ENCODE measurements at places on chromosomes 7 and 10. TPM values are rescaled to one million over a fixed set of nuclear protein-coding genes. Genes with fewer than 3 reads are reported as not detected.

GRCh38 chr10:124550293-124551034 is 88.8 kb downstream of the LHPP start:
- H3K27me3 ChIP-seq, result no peaks in the 10 kb centered on the region
- H3K4me1 ChIP-seq, result peaks cover 3% of the 10 kb centered on the region
- no peak for DNase-seq
- no peak overlapping the region for H3K4me3 ChIP-seq
- no peak overlapping the region for H3K27ac ChIP-seq

DNA sequence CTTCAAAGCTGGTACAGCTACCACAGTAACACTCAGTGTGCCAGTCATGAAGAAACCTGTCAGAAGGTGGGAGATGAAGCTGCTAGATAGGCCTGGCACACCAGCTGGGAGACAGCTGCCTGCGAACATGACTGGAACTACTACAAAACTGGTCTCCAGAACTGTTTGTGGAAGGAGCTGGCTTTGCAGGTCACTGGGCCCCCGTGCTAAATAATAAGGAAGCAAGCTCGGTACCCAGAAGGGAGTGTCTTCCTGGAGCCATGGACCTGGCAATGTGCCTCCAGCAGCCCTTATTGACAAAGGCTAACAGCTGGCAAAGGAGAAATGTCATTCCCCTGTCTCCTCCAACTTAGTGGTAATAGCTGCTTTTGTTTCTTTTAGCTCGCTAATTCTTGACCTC is 1217.6 kb upstream of the LRRN3 start:
- H3K4me1 ChIP-seq, result no peaks in the 10 kb centered on the region
- H3K4me3 ChIP-seq, result no peak overlapping the region
- DNase-seq, result no peak
- no peaks in the 10 kb centered on the region for H3K36me3 ChIP-seq

GRCh38 chr7:127715272-127715671 is 63.3 kb downstream of the SND1 start:
- no peaks in the 10 kb centered on the region for H3K4me1 ChIP-seq
- H3K36me3 ChIP-seq, result peaks cover 10% of the 10 kb centered on the region
- no peaks in the 10 kb centered on the region for H3K27me3 ChIP-seq
- no peak for DNase-seq
- H3K4me3 ChIP-seq, result no peak overlapping the region

GRCh38 chr7:16078076-16078952 is 343.0 kb downstream of the CRPPA start:
- no peak overlapping the region for H3K4me3 ChIP-seq
- no peaks in the 10 kb centered on the region for H3K4me1 ChIP-seq
- no peak overlapping the region for H3K27ac ChIP-seq
- H3K27me3 ChIP-seq, result no peaks in the 10 kb centered on the region

DNA sequence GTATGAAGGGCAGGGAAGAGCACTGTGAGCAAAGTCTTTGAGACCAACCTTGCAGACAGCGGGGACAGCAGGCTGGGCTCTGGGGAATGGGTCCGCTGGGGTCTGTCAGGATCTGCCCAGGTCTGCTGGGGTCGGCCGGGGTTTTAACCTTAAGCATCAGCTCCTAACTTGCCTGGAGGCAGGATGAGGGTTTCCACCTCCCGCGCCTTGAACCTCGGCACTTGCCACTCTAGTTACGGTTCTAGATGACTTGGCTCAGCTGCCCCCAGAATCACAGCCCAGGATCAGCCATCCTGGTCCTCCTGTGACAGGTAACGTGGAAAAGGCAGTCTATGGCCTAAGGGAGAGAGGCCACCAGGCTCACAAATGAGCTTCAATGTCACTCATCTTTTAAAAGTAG is 50.4 kb upstream of the CACUL1 start:
- H3K4me3 ChIP-seq, result no peak overlapping the region
- H3K4me1 ChIP-seq, result no peaks in the 10 kb centered on the region
- no peak for DNase-seq
- no peaks in the 10 kb centered on the region for H3K36me3 ChIP-seq
- H3K27me3 ChIP-seq, result no peaks in the 10 kb centered on the region

GRCh38 chr7:157136372-157136771 is 2.4 kb upstream of the UBE3C start:
- H3K4me1 ChIP-seq, result peaks cover 28% of the 10 kb centered on the region
- H3K27ac ChIP-seq, result no peak overlapping the region

DNA sequence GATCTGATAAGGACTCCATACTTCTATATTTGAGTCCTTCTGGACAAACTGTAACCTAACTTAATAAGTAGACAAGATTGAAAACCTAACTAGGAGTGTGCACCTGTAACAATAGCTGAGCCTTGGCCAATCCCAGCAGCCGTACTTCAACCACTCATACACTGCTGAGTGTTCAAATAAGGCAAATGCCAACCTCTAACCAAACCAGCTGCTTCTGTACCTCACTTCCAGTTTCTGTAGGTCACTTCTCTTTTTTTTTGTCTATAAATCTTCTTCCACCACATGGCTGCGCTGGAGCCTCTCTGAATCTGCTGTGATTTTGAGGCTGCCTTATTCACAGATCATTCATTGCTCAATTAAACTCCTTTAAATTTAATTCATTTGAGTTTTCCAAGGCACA is 753.2 kb downstream of the DNAJB9 start:
- H3K27me3 ChIP-seq, result no peaks in the 10 kb centered on the region
- no peak overlapping the region for H3K27ac ChIP-seq
- no peak for DNase-seq
- H3K4me1 ChIP-seq, result no peaks in the 10 kb centered on the region
- H3K4me3 ChIP-seq, result no peak overlapping the region

- no peak overlapping the region for H3K27ac ChIP-seq
- no peak for DNase-seq
- no peaks in the 10 kb centered on the region for H3K4me1 ChIP-seq
- no peaks in the 10 kb centered on the region for H3K27me3 ChIP-seq
These were observed 23.5 kb downstream of the CPEB3 start for GRCh38 chr10:92267343-92267742.

DNA sequence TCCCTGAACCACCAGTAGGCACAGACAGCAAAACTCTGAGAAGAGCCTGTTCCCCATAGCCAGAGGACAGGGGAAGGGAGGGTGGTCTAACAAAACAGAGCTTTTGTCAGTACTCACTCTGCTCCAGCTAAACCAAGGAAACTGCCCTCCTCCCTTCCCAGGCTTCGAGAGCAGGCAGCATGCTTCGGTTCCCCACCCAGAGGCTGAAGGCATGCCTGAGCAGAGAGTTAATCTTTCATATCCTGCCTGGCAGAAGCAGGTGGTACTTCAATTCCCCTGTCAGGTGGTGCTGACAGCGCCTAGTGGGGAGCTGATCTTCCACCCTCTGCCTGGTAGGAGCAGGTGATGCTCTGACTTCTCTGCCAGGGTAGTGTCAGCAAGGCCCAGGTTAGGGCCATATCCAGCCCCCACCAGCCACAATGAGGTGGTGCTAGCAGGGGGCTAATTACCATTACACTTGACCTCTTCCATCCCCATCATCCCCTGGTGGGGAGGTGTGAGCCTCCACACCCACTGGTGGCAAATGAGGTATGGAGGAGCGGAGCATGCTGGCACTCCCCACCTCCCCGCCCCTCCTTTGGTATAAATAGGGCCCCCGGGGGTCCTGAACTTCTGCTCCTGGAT is 35.1 kb downstream of the SDK1 start:
- no peak for DNase-seq
- H3K36me3 ChIP-seq, result no peaks in the 10 kb centered on the region
- peaks cover 6% of the 10 kb centered on the region for H3K27me3 ChIP-seq

Gene INHBA
- 0.14 TPM for total RNA-seq

Gene VENTX
- total RNA-seq, result not detected

Gene TUBAL3
- total RNA-seq, result not detected
